ENCODE measurements at places on chromosomes 12 and 14. TPM values are rescaled to one million over a fixed set of nuclear protein-coding genes. Genes with fewer than 3 reads are reported as not detected.

- DNase-seq: no peak
Observed at GRCh38 chr14:90665321-90666000, 150.8 kb downstream of the TTC7B start.

DNA sequence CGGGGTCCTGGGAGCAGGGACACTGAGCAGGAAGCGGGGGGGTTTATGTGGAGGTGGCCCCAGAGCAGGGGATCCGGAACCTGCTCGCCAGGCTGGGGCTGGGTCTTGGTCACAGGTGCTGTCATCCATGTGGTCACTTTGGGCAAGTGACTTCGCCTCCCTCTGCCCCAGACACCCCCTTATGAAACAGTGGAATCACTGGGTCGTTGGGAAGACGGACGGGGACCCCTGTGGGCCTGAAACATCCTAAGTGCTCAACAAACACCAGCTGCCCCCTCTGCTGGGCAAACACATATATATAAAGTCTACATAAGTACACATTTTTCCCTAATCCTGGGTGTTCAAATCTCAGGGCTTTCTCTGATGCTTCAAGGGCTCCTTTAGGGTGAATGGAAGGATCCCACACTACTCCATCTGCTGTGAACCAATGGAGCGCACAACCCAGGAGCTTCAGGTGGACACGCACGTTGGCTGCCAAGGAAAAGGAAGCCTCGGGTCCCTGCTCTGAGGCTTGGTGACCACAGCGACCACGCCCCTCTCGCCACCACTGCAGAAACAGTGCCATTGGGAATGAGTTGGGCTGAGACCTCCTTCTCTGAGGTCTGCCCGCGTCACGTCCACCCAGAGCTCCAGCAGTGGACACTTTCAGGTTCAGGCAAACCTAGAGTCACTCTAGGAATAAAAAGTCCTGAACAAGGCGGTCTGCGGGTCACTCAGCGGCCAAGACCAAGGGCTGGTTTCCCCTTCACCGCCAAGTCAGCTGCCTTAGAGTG lies 54.6 kb downstream of the CDC42BPB start:
- no peak for DNase-seq

DNA sequence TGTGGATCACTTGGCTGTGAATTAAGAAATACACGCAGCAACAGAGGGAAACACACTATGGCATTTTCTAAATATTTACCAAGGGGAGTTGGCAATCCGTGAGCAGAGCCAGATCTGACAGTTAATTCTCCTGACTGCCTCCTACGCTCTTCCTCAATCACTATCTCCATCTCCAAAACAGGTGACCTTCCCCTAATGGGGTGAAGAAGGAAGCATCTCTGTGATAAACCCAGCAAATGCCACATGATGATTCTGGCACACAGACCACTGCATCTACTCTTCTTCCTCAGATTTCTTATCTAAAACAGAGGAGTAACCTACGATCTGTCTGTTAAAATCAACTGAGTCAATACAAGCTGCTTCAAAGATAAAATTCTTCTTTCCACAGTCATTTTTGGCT lies 4.4 kb downstream of the SPTB start:
- no peak for DNase-seq

GRCh38 chr12:14716848-14717444 lies 20.5 kb upstream of the GUCY2C start:
- peak; percentile 3 for DNase-seq

PIK3C2G gene
- not detected for total RNA-seq

SYCP3 gene
- total RNA-seq: under 0.01 TPM

- DNase-seq: no peak
Observed at GRCh38 chr14:86798330-86798729, 1194.7 kb downstream of the GALC start.

GRCh38 chr14:90804292-90805083 lies 11.7 kb downstream of the TTC7B start:
- DNase-seq: no peak

RAN gene
- 1,163 TPM for total RNA-seq

GRCh38 chr12:124389138-124389724 lies 94.3 kb downstream of the RFLNA start:
- DNase-seq: no peak

- no peak for DNase-seq
Observed at GRCh38 chr14:93926873-93927799, at the start of gene FAM181A. Gene FAM181A, plus strand, starts transcription at chr14:93927344. Its CDS starts 942 bp downstream, at chr14:93928286.

PSMB11 gene
- not detected for total RNA-seq

DNA sequence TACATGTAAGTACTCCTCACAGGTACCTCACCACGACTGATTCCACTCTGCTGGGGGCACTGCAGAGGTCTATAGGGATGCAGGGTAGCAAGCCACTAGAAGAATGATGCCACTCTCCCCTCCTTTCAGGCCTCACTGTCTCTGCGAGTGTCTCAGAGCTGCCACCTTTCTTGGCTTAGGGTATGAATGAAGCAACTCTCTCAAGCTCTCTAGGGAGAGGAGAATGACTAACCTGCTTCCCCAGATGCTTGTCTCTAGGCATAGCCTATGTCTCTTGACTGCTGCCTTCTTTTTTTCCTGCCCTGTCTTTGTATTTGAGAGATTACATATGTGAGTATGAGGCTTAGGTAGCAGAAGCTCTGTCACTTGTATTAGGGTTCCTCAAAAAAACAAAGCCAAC lies 566.5 kb upstream of the ATP2B1 start:
- DNase-seq: no peak

DNA sequence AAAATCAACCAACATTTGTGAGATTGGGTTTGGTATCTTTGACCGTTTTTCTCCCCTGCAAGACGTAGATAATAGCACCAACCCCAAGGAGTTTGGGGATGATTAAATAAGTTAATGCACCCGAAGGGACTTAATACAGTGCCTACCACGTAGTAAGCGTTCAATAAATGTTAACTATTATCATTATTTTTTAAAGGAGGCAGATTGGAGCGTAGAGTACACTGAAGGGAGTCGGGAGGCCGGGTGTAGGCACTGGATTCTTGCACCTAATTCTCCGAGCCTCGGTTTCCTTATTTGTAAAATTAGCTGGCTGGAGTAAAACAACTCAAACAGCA lies 367 bp upstream of the FRS2 start:
- no peak for DNase-seq

- DNase-seq: peak; percentile 36
Observed at GRCh38 chr14:105314287-105315200, at the start of gene PACS2. Gene PACS2, plus strand, starts transcription at chr14:105314748. Its CDS starts 171 bp downstream, at chr14:105314919.

CCDC177 gene
- total RNA-seq: not detected

GRCh38 chr12:76586764-76587395 lies 27.3 kb upstream of the OSBPL8 start:
- DNase-seq: no peak

All from pulmonary artery endothelial cell (primary cell).